DND-41 (cell line): ENCODE measurements at places on chromosomes 12 and 14.
A peak's percentile ranks its signal among the peaks of the same experiment; 100 is the strongest.

DNA sequence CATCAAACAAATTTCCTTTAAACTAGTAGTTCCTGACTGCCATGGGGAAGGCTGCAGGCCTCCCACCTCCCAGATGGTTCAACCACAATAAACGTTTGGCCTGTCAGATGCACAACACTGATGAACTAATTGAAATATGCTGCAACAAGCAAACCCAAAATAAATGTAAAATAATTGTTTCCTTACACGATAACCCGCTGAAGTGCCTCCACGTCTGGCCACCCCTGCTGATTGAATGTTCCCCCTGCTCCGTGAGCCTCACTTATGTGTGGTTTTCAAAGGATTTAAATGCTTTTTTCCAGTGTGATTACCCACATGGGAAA is 8.4 kb downstream of the PITPNM2 start:
- H3K27me3 ChIP-seq = peaks cover 9% of the 10 kb centered on the region
- no peaks in the 10 kb centered on the region for H3K36me3 ChIP-seq
- peaks cover 31% of the 10 kb centered on the region for H3K4me1 ChIP-seq
- H3K4me3 ChIP-seq = no peak overlapping the region

GRCh38 chr12:53804429-53804828 is 52.6 kb upstream of the CISTR start:
- no peak overlapping the region for H3K27ac ChIP-seq
- DNase-seq = no peak
- no peaks in the 10 kb centered on the region for H3K4me1 ChIP-seq

GRCh38 chr14:76413962-76414600 is 38.1 kb downstream of the ESRRB start:
- no peaks in the 10 kb centered on the region for H3K36me3 ChIP-seq
- no peaks in the 10 kb centered on the region for H3K27me3 ChIP-seq
- DNase-seq = no peak

GRCh38 chr14:74980731-74981461 is 21.8 kb upstream of the EIF2B2 start:
- H3K4me3 ChIP-seq = no peak overlapping the region
- no peaks in the 10 kb centered on the region for H3K27me3 ChIP-seq
- no peaks in the 10 kb centered on the region for H3K36me3 ChIP-seq
- DNase-seq = no peak

- peaks cover 4% of the 10 kb centered on the region; the same call in 1 of the 2 replicates for H3K36me3 ChIP-seq
- DNase-seq = no peak
- H3K4me3 ChIP-seq = no peak overlapping the region
These were observed 14.5 kb downstream of the R3HDM2 start for GRCh38 chr12:57416039-57416996.

GRCh38 chr14:81303258-81303935 is 82.6 kb upstream of the GTF2A1 start:
- no peaks in the 10 kb centered on the region for H3K27me3 ChIP-seq
- no peak overlapping the region for H3K4me3 ChIP-seq
- no peak overlapping the region for H3K27ac ChIP-seq

GRCh38 chr14:101596742-101597141 is 35.4 kb downstream of the DIO3 start:
- no peaks in the 10 kb centered on the region for H3K27me3 ChIP-seq
- peak overlapping the region; percentile 97 for H3K27ac ChIP-seq
- peaks cover 36% of the 10 kb centered on the region for H3K4me1 ChIP-seq
- no peak overlapping the region for H3K4me3 ChIP-seq

DNA sequence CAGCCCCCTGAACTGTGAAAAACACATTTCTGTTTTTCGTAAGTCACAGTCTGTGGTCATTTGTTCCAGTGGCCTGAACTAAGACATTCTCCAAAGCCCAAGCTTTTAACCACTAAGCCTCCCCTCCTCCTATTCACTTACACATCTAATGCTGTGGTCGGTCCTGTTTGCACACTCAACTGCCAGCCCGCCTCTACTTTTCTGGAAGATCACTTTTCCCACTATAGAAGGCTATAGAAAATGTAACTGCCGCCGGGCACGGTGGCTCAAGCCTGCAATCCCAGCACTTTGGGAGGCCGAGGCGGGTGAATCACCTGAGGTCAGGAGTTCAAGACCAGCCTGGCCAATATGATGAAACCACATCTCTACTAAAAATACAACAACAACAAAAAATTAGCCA is 524.7 kb upstream of the TMEM132C start:
- H3K27ac ChIP-seq = no peak overlapping the region
- H3K27me3 ChIP-seq = no peaks in the 10 kb centered on the region
- H3K4me1 ChIP-seq = no peaks in the 10 kb centered on the region
- no peak overlapping the region for H3K4me3 ChIP-seq
- H3K36me3 ChIP-seq = no peaks in the 10 kb centered on the region

- no peak overlapping the region for H3K4me3 ChIP-seq
- H3K4me1 ChIP-seq = peaks cover 19% of the 10 kb centered on the region
- no peaks in the 10 kb centered on the region for H3K36me3 ChIP-seq
- DNase-seq = peak; percentile 42
- no peaks in the 10 kb centered on the region for H3K27me3 ChIP-seq
These were observed 7.2 kb upstream of the GPR84 start for GRCh38 chr12:54371328-54372112.

DNA sequence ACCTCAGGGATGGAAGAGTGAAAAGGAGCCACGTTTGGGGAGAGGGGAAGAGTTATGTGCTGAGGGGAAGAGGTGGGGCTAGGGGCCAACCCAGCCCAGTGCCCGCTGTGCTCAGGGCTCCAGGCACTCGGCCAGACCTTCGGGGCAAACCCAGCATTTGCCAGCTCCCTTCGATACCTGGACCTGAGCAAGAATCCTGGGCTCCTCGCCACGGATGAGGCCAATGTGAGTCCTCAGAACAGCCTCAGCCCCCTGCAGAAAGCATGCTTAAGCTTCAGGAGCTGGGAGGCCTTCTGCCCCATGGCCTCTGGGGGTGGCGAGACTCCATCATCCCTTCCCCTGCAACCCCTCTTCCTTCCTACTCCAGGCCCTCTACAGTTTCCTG is 5.0 kb downstream of the CARMIL3 start:
- DNase-seq = no peak
- H3K4me3 ChIP-seq = no peak overlapping the region
- no peaks in the 10 kb centered on the region for H3K27me3 ChIP-seq
- H3K4me1 ChIP-seq = peaks cover 14% of the 10 kb centered on the region
- no peaks in the 10 kb centered on the region for H3K36me3 ChIP-seq

DNA sequence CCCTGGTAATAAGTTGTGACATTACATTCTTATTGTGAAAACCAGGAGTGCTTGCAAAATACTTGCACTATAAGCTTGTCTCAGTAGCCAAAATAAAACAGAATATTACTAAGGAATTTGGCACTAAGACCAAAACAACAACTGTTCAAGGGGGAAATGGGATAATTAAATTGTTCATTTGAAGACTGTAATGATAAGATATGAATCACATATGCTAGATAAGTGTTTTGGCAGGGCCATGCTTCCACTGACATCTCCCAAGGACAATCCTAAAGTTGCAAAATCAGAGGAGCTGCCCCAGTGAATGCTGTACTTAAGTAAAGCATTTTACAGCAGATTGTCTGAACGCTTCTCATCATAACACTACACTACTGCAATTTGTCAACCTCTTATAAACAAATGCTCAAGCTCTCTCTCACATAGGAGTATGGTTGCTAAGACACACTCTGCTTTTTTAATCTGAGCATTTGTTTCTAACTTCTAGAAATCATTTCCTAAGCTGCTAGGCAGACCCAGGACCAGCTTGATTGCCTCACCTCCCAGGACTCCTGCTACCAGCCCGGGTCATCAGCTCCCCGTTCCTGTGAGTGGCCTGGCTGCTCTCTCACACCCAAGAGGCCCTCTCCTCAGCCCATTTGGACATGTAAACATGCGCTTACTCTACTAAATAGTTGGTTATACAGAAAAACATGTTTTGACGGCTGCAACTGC is 191.5 kb downstream of the PAX9 start:
- DNase-seq = no peak
- no peak overlapping the region for H3K27ac ChIP-seq
- H3K27me3 ChIP-seq = no peaks in the 10 kb centered on the region
- no peaks in the 10 kb centered on the region for H3K4me1 ChIP-seq
- H3K36me3 ChIP-seq = no peaks in the 10 kb centered on the region
- no peak overlapping the region for H3K4me3 ChIP-seq

DNA sequence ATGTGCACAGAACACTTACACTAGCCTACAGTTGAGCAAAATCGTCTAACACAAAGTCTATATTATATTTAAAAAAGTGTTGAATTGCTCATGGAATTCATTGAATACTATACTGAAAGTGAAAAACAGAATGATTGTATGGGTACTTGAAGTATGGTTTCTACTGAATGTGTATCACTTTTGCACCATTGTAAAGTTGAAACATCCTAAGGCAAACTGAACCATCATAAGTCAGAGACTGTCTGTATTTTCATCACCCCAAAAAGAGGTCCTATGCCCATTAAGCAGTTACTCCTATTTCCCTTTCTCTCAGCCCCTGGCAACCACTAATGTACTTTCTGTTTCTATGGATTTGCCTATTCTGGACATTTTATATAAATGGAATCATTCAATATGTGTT is 4.4 kb upstream of the AMIGO2 start:
- no peak for DNase-seq
- no peak overlapping the region for H3K27ac ChIP-seq
- H3K27me3 ChIP-seq = peaks cover 9% of the 10 kb centered on the region

DNA sequence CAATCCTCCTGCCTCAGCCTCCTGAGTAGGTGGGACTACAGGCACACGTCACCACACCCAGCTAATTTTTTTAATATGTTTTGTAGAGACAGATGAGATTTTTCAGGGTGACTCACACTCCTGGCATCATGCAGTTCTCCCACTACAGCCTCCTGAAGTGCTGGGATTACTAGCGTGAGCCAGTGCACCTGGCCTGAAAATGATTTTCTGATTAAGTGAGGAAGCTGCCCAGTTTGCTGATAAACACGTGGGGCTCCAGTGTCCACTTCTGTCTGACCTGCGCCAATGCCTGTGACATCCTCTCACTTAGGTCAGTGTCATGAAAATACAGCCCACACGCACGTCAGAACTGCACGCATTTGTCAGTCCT is 37.0 kb upstream of the SFSWAP start:
- H3K4me3 ChIP-seq = no peak overlapping the region
- no peaks in the 10 kb centered on the region for H3K36me3 ChIP-seq
- H3K4me1 ChIP-seq = no peaks in the 10 kb centered on the region
- H3K27me3 ChIP-seq = peaks cover 3% of the 10 kb centered on the region

GRCh38 chr12:88420457-88420856 is 159.8 kb downstream of the KITLG start:
- no peaks in the 10 kb centered on the region for H3K4me1 ChIP-seq
- no peak overlapping the region for H3K27ac ChIP-seq
- H3K27me3 ChIP-seq = peaks cover 2% of the 10 kb centered on the region
- no peak overlapping the region for H3K4me3 ChIP-seq

GRCh38 chr14:69105326-69105725 is 47.6 kb downstream of the DCAF5 start:
- H3K36me3 ChIP-seq = peaks cover 10% of the 10 kb centered on the region
- no peaks in the 10 kb centered on the region for H3K27me3 ChIP-seq
- H3K4me1 ChIP-seq = no peaks in the 10 kb centered on the region
- no peak overlapping the region for H3K27ac ChIP-seq
- H3K4me3 ChIP-seq = no peak overlapping the region

DNA sequence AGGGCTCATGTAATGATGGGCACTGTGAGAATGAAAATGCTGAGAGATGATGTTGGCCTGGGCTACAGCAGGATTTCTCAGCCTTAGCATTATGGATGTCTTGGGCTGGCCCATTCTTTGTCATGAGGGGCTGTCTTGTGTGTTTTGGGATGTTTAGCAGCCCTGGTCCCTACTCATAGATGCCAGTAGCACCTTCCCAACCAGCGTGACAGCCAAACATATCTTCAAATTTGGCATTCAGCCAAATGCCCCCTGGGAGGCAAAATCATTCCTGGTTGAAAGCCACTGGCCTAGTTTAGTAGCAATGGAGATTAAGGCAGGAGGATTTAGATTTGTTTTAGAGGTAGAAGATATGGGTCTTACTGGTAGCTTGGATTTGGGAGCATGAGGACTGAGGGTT is 26.6 kb downstream of the UBE3B start:
- no peak overlapping the region for H3K4me3 ChIP-seq
- H3K27ac ChIP-seq = no peak overlapping the region
- H3K36me3 ChIP-seq = peaks cover 87% of the 10 kb centered on the region
- no peaks in the 10 kb centered on the region for H3K27me3 ChIP-seq
- no peaks in the 10 kb centered on the region for H3K4me1 ChIP-seq
- no peak for DNase-seq

- no peaks in the 10 kb centered on the region for H3K36me3 ChIP-seq
- H3K27me3 ChIP-seq = peaks cover 4% of the 10 kb centered on the region
- no peak for DNase-seq
- H3K27ac ChIP-seq = no peak overlapping the region
These were observed 10.9 kb upstream of the ZNF705A start for GRCh38 chr12:8145754-8146441.

- no peak for DNase-seq
- no peaks in the 10 kb centered on the region for H3K27me3 ChIP-seq
- H3K4me3 ChIP-seq = no peak overlapping the region
- H3K36me3 ChIP-seq = no peaks in the 10 kb centered on the region; the same call in 1 of the 2 replicates
- H3K4me1 ChIP-seq = no peaks in the 10 kb centered on the region
These were observed 56.7 kb downstream of the MSRB3 start for GRCh38 chr12:65335021-65335714.

- peaks cover 13% of the 10 kb centered on the region for H3K27me3 ChIP-seq
- H3K36me3 ChIP-seq = no peaks in the 10 kb centered on the region
- H3K4me3 ChIP-seq = no peak overlapping the region
- no peak overlapping the region for H3K27ac ChIP-seq
These were observed 4.3 kb downstream of the MFAP5 start for GRCh38 chr12:8658346-8658745.

DNA sequence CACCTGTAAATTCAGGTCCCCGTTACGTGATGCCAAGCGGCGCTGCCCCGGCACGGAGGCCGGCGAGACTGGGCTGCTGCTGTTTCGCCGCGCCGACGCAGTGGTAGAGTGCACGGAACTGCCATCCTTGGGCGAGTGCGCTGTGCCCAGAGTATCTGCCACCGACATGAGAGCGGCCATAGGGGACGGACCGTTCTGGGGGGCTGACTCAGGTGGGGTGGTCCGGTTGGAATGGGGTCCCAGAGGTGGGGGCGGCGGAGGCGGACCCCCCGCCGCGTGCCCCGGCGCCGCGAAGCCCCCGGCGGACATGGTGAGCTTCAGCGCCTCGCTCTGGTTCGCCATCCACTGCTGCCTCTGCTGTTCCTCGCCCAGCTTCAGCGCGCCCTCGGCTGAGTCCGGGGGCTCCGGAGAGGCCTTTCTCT is 2.8 kb downstream of the IRF2BPL start:
- no peaks in the 10 kb centered on the region for H3K27me3 ChIP-seq
- no peak overlapping the region for H3K27ac ChIP-seq
- DNase-seq = no peak
- H3K4me1 ChIP-seq = peaks cover 37% of the 10 kb centered on the region
- H3K36me3 ChIP-seq = peaks cover 17% of the 10 kb centered on the region
- H3K4me3 ChIP-seq = no peak overlapping the region

GRCh38 chr12:90253136-90253535 is 544.5 kb upstream of the ATP2B1 start:
- H3K4me1 ChIP-seq = peaks cover 31% of the 10 kb centered on the region
- peak overlapping the region; percentile 43 for H3K27ac ChIP-seq
- no peak overlapping the region for H3K4me3 ChIP-seq
- DNase-seq = no peak
- H3K27me3 ChIP-seq = no peaks in the 10 kb centered on the region
- H3K36me3 ChIP-seq = no peaks in the 10 kb centered on the region

GRCh38 chr12:23729359-23729758 is 220.1 kb downstream of the SOX5 start:
- no peak for DNase-seq
- H3K27ac ChIP-seq = no peak overlapping the region
- no peaks in the 10 kb centered on the region for H3K4me1 ChIP-seq
